Hypothalamus (tissue), 51 donors: ENCODE measurements at places on chromosomes 4 and X.

DNA sequence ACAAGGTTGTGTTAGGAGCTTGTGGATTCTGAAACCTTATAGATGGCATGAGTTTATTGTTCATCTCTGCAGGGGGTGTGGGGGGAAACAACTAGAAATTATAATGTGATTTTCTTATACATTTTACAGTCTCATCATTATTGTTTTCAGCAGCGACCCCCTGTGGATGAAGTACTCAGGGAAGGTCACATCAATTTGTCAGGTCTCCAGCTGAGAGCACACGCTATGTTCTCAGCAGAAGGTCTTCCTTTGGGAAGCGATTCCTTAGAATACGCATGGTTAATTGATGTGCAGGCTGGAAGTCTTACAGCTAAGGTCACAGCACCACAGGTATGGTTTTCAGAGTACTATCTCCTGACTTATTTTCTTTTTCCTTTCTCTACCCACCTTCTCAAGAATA is 72.2 kb downstream of the BLTP1 start:
- DNase-seq: no peak

GRCh38 chrX:150192816-150193215 is 170.3 kb upstream of the MAMLD1 start:
- no peak for DNase-seq

GRCh38 chr4:104447294-104447693 is 47.4 kb downstream of the CXXC4 start:
- DNase-seq: no peak

DNA sequence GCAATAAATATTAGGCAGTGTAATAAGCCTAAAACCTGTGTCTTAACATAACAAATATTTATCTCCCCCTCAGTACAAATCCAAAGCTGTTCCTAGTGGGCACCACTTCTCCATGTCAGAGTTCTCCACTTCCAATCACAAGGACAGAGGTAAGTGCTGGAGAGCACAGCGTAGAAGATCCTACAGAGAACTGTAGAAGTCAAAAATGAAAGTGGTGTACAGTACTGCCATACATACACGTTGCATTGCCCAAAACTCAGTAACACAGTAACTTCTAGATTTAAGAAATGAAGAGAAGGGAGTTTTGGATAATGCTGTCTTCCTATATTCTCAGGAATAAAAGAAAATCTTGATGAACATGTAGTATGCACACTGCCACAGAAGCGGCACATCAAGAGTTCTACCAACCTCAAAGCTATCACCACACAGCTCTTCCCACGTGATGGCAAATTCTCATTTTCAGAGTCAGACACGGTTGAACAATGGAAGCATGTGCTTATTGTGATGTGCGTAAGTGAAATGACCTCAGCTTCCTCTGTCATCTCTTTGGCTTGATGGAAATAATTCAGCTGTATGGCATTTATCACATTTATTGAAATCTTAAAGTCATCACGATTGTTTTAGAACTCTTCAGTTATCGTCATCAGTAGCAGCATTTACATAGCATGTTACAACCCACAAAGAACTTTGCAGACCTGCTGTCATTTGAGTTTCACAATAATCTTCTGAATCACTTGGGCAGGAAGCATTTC is 27.1 kb upstream of the SPANXN4 start:
- no peak for DNase-seq

DNA sequence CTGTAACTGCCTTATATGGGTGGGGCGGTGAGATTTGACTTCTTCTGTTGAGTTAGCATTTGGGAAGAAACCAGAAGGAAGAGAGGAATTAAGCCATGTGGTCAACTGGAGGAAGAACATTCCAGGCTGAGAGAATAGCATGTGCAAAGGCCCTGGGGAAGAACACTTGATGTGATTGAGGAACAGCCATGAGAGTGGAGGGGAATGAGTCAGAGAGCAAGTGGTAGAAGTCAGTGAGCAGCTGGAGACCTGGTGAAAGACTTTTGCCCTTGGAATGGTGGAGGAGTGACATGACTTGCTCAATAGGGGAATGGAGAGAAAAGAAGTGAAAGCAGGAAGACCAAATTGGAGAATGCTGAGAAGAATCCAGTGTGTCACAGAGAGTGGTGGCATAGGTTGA is 327.8 kb upstream of the HAND2 start:
- DNase-seq: no peak

- no peak for DNase-seq
Observed at GRCh38 chr4:22356987-22357596, 158.8 kb downstream of the ADGRA3 start.

DNA sequence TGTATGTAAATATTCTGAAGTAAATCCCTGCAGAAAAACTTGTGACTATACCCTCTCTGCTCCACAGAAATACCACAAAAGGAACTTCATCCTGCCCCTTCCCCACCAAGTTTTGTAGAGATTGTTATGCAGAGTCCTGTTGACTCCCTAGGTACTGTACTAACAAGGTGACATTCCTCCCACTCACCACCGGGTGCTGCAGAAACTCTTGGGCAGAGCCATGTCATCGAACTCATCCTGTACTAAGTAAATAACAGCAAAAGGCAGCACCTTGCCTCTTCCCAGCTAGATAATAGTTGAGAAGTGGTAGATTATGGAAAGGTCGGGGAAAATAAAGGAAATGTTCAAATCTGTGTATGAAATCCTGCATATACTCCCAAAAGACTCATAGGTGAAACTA is 233.3 kb downstream of the STPG2 start:
- DNase-seq: no peak

GRCh38 chr4:38166082-38166481 is 205.9 kb downstream of the PTTG2 start:
- no peak for DNase-seq

- no peak for DNase-seq
Observed at GRCh38 chr4:107665001-107665400, 55.0 kb downstream of the PAPSS1 start.

DNA sequence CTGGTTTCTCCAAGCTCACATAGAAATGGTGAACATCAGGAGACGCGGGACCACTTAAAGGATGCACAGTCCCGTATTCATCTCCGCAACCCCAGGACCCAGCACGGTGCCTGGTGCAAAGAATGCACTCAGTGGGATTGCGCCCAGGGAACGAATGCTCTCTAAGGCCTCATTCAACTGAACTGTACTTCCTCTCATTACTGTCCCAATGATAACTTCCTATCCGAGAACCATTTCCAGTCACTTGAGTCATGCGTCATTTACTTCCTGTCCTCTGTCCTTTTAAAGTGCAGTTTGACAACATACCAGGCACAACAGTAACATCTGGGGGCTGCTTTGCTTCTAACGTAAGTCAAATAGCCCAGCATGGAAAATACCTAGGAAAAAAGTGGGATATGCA is 75.7 kb downstream of the RBM47 start:
- DNase-seq: no peak

GRCh38 chr4:48742412-48742811 is 37.7 kb downstream of the FRYL start:
- no peak for DNase-seq

DNA sequence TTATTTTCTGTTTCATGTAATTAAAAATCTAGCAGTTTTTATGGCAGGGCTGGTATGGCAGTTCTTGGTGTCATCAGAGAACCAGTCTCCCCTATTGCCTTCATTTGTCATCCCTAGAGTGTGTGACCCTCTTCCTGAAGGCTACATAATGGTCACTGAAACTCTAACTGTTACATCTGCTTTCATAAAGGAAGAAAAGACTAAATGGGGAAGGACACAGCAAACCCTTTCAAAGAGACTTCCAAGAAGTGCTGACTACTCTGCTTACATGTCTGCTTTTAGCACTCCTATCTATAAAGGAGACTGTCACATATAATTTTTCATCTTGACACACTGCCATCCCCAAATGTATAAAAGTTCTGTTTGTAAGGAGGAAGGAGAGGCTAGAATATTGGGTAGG is 105.9 kb upstream of the DIAPH2 start:
- no peak for DNase-seq
